ENCODE measurements at places on chromosomes 5 and 9.

GRCh38 chr9:79686381-79687130 is 114.8 kb downstream of the TLE4 start:
- no peak for DNase-seq

DNA sequence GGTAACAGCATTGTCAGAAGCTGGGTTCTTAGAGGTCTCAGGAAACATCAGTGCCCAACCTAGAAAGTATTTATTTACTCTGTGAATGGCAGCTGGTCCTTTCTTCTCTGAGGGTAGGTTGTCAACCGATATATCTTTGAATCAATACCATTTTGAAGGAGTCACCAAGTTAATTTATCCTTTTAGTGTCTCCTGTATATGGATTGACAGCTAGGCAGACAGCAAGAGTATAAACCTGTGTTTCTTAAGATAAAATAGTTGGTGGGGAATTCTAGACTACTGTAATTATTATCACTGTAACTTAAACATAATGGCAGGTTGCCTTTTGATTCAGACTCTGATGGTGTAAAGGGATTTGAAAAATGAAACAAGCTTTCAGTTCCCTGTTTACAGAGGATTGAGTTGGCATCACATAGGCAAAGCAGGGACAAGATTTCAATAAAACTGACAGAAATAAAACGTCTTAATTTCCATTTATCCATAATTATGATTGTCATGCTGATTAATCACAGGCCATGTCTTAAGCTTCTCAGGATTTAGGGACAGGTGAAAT is 190.8 kb upstream of the HAPLN1 start:
- DNase-seq = no peak

- no peak for DNase-seq
Observed at GRCh38 chr5:179262126-179262920, 82.9 kb downstream of the ADAMTS2 start.

- DNase-seq = no peak
Observed at GRCh38 chr9:135951889-135952663, 9.1 kb downstream of the UBAC1 start.

DNA sequence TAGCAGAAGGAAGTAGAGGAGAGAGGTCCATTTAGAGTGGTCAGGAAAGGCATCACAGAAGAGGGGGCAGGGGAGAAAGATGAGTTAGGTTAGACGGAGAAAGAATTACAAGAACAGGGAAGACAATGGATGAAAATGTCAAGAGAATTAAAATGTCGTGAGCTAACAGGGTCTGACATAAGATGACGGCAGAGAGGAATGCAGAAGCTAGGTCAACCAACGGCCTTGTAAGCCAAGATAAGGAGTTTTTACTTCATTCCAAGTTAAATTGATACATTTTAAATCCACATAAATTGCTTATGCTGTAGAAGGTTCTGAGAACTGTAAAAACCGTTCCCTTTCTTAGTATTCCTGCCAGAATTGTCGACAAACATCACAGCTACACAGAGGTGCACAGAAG is 896.9 kb upstream of the DMAC1 start:
- no peak for DNase-seq

DNA sequence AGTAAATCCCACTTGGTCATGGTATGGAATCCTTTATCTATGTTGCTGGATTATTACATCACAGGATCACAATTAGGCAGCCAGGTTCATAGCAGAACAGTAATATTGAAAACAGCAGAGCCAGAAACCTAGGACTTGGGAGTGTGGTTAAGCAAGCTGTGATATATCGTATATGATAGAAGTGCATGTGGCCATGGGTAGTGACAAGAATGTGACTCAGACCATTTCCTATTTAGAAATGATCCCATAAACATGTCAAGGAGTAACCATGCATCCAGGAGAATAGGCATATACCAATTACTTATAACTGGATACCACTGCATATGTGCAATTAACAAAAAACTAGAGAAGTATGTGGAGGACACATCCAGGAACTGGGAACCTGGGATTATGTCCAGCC is 31.2 kb downstream of the AMBP start:
- no peak for DNase-seq

DNA sequence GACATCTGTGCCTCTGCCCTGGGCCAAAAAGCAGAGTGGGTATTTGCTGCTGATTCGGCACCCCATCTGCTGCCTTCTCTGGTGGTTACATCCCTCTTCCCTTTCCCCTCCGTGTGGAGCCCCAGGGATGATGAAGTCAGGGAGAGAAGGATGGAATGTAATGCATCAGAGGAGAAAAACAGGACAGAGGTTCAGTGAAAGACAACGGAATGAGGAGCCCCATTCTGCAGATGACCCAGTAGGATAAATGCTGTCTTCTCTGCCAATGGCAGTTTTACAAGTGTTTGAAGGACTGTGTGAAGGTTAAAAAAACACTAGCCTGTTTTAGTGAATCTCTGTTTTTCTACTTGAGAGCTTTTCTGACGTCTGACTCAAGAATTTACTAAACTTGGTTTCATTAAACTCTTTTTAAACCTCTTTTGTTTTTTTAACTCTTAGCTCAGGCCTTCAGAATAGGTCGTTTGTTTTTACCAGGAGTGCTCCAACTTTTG is 86.3 kb downstream of the NLN start:
- DNase-seq = no peak

DNA sequence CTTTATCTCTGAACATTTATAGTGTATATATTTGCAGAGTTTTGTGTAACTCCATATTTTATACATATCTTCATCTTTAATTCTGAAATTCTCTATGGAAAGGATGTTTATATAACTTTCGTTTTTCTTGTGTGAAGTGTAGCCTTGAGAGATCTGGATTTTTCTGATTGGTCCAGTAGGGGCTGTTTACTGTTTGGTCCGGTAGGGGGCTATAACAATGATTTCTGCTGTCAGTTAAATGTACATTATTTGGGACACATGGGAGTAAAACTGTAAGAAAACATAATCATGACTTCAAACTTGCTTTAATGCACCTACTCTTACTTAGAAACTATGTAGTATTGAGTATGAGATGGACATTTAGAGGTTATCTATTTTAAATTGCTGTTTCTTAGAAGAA is 527.1 kb upstream of the ARRDC3 start:
- peak; percentile 3 for DNase-seq

GRCh38 chr9:92341578-92341977 is 15.8 kb downstream of the CENPP start:
- no peak for DNase-seq

DNA sequence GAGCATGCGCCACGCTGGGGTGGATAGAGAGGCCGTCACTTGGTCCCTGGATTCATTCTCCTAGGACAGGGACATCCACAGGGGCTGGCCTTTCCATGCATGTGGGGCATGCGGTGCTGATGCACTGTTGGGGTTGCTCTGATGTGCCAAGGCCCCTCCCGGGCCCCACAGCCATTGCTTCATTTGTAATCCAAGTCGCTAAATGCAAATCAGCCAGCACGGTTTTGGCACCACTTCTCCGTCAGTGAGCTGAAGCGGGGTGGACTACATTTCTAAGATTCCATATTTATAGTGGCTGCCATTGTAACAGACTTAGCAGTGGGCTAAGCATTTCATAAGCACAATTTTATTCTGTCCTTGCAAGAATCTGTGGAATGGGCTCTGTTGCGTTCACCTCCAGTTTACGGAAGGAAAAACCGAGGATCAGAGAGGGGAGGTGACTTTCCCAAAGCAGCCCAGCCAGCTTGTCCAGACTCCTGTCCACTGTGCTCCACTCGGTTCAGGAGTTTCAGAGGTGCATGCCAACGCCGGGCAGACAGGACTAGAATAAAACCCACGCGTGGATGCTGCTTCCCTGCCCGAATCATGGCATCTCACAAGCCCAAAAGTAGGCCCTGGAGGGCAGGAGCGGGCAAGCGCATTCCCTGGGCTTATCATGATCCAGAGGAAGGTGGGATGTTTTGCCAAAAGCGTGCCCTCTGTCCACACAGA is 102.6 kb upstream of the COL5A1 start:
- no peak for DNase-seq

- DNase-seq = no peak
Observed at GRCh38 chr9:6811436-6811835, 53.7 kb downstream of the KDM4C start.

GRCh38 chr9:2210201-2210600 is 195.1 kb downstream of the SMARCA2 start:
- DNase-seq = no peak

- DNase-seq = no peak
Observed at GRCh38 chr9:73327149-73327548, 175.5 kb downstream of the ANXA1 start.

GRCh38 chr9:110047232-110047954 is 160.6 kb downstream of the C9orf152 start:
- no peak for DNase-seq
